ENCODE measurements at places on chromosomes 3 and 15.

DNA sequence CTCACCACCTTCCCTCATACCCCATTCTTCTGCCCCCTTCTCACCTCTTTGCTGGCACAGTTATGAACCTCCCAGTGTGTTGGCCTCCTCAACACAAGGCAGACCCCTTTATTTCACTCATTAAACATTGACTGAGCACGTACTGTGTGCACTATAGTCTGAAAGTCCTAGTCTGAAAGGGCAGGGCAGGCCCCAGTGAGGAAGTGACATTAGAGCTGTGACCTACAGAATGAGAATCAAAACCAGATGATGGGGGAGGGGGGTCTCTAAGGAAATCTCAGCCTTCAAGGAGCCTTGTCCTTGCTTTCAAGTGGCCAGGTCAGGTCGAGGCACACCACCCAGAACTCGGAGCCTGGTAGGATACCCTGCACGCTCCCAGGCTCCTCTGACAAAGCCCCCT, 3.5 kb downstream of the SLC28A1 start:
- DNase-seq = no peak

DNA sequence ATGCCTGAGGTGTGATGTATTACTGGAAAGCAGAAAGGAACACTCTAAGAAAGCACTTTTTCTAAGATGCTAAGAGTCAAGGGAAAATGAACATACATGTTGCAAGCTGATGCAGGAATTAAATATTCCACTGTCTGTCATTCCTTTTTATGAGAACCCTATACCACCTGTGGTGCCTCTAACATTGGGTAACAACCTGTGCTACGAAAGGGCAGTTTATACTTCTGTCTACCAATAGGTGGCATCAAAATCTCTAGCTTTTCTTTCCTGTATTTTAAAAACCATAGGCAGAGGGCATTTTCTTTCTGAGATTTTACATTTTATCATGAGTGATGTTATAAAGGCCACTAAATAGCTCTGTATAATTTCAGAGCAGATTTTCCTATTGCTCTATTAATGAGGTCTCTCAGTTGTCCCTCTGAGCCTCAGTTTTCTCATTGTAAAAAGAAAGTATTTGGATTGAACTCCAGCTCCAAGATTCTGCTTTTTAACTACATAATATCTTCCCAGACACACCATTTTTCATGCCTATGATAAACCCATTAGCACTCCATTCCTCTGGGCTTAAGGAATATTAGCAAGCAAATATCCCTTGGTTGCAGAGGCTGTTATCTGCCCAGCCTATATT, 3.5 kb upstream of the CPNE4 start:
- no peak for DNase-seq

GRCh38 chr3:81998907-81999306, 237.5 kb upstream of the GBE1 start:
- no peak for DNase-seq

GRCh38 chr3:192875971-192876565, 41.6 kb downstream of the MB21D2 start:
- DNase-seq = no peak

DNA sequence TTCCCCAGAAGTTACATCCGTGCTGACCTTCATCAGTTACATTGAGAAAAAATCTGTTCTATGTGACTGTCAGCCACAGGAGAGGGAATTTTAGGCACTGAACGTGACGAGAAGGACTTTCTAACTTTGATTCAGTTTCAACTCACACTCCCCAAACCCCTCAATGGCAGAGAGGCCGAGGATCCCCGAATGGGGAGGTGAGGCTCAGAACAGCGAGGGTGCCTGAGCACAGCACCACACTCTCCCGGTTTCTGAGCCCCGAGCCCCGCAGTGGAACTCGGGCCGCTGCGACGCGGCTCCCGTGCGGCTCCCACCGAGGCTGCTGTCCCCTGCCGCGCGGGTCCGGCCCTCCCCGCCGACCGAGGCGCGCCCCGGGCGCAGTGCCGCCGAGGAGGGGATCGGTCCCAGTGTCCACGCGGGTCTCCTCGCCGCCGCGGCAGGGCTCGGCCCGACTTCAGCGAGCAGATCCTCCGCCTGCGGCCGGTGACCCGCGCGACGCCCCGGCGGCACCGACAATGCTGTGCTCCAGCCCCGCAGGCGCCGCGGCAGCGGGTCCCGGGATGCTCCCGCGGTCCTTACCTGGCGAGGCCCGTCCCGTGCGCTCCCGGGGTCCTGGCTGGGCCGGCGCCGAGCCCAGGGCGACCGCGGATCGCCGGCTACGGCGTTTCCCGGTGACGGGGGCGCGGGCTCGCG, 439 bp downstream of the CTXND1 start:
- no peak for DNase-seq

DNA sequence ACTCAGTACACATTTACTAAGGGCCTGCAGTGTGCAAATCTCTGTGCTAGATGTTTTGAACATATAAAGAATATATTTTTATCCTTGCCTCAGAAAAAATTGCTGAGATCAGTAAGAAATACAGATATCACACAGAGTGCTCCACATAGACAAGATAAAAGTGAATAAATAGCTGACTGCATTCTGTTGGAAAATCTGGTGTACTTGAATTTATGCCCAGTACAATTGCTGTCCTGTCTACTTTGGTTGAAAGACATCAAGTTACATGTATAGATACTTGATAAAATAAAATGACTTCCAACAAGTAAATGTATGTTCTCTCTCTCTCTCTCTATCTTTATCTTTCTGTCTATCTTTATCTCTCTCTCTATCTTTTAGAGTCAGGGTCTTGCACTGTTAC, 381.2 kb upstream of the CBLB start:
- DNase-seq = no peak

Data from activated effector memory CD4-positive, alpha-beta T cell treated with Interleukin-2 at 50 U/mL for 16 hours (primary cell).